Activated CD4-positive, alpha-beta T cell treated with anti-CD3 and anti-CD28 coated beads, Interleukin-2, amount 50 U/mL, for 48 hours (primary cell): ENCODE measurements at places on chromosomes 4 and X.

DNA sequence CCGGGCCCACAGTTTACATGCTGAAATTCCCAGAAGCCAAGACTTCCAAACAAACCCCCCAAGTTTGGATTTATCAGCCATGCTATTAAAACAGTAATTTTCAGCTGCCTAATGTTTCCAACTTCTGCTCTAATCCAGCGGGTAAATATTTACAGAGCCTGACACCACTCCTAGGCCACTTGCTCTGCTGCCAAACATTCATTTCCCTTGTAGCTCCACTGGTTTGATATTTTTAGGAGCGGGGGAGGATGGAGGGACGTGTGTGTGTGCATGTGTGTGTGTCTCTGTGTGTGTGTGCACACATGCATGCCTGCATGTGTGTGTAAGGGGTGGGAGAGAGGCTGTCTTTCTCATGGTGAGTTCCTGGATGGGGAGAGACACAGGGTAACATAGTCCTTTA is 115.7 kb upstream of the PJA1 start:
- DNase-seq, result no peak

GRCh38 chr4:186039697-186040096 is 29.3 kb upstream of the TLR3 start:
- DNase-seq, result no peak

DNA sequence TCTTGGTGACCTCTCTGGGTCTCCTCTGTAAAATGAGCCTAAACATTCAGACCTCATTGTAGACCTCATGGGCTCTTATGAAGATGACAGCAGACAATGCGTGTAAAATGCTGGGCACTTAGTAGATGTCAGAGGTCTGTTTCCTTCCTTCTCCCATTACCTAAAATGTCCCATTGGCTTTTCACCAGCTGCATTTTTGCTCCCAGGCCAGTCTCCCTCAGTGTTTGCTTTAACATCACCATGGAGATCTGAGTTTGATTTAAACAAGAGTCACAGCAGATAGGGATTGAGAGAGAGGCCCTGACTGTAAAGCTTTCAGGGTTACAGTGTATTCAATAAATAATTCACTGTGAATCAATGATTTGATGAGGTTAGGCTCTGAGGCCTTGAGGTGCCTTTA is 24.3 kb downstream of the PSAPL1 start:
- no peak for DNase-seq

GRCh38 chrX:133590703-133591505 is 175.6 kb upstream of the GPC4 start:
- no peak for DNase-seq

GRCh38 chr4:85672959-85673358 is 198.0 kb downstream of the ARHGAP24 start:
- no peak for DNase-seq

GRCh38 chr4:122798101-122798500 is 28.5 kb upstream of the FGF2 start:
- no peak for DNase-seq

DNA sequence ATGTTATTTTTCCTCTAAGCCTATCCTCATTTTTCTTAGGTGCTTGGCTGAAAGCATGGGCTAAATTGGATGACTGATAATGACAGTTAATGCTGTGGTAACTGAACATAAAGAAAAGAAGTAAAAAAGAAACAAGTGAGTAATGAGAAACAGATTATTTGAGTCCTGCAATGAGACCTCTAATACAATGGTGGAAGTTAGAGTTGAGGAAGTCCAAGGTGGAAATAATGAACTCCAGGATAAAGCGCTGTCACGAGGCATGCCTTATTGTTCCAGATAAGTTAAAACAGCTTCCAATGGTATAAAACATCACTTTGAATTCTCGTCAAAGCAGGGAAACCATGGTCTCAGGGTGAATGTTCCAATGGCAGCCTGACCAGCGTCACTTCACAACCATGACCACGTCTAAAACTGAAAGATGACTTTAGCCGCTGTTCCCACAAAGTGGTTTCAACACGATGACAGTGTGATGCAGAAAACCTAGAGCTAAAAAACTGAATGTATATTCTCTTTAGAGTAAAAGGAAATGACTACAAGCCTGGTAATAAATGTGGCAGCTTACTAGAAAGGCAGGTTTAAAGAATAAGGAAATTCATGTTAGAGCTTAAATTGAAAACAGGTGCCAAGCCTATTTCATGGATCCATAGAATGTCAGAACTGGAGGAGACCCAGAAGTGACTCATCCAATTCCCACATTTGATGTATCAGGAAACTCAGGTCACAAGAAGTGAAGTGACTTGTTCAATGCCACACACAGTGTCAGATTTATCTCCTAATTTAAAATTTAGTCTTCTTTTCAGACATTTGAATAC is 202.6 kb upstream of the GYPA start:
- DNase-seq, result no peak

DNA sequence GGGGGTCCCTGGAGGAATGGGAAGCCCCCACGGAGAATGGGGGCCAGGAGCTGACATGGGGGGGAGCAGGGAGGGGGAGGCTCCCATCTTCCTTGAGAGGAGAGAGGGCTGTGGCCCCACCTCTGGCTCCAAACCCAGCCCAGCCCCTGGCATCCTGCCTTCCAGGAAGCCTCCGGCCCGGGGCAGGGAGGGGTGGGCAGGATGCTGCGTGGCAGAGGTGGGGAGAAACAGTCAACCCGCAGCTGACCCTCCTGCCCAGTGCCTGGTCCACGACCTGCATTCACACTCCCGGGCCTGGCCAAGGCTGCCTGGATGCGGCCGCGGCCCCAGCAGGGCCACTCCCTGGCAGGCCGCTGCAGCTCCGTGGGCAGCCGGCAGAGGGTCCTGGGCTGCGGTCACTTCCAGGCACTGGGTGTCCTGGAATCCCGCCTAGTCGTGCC is 39.0 kb downstream of the CPLX1 start:
- no peak for DNase-seq

DNA sequence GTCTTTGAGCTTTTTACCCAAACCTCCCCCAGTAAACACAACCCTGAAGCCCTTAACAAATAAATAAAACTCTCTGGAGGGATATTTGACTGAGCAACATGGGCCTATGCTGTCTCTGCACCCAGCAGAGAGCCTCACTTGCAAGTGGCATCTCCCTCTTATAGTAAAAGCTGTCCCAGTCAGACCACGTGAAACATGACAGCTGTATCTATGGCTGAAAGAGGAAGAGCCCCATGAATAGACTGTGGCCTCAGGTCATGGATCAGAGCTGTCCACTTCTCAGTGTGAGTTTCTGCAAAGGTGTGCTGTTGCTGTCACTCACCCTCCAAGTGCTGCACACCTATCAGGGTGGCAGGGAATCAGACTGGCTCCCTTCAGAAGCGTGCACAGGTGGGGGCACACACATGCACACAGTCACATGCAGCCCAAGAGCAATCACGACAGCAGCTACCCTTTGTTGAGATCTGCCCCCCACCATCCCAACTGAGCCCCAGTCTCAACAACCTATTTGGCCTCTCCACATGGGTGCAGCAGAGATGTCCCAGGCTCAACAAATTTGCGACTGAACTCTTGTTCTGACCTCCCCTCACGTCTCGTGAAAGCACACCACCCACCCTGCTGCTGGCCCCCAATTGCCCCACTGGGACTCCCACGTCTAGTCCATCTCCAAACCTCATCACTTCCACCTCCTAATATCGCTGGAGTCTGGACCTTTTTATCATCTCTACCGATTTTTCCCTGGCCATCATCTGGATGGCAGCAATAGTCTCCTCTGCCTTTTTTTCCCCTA is 45.6 kb downstream of the NAT8L start:
- DNase-seq, result no peak

DNA sequence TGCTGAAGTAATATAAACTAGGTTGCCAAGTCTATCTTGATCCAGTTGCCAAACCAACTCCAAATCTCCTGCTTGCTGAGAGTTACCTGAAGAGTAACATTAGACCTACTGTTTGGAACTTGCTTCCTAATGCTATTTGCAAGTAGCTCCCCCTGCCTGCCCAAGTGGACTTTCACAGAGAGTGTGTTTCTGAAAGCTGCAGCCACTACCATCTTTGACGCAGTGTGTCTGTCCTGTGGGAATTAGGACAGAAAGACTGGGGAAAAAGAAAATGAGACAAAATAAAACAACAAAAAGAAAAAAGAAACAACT is 195.0 kb upstream of the HS3ST1 start:
- no peak for DNase-seq

GRCh38 chr4:18568600-18568999 is 547.0 kb upstream of the LCORL start:
- DNase-seq, result no peak

- DNase-seq, result no peak
Observed at GRCh38 chrX:51852621-51853020, 40.8 kb upstream of the MAGED1 start.

- DNase-seq, result no peak
Observed at GRCh38 chrX:30504309-30504708, 73.3 kb downstream of the TASL start.

DNA sequence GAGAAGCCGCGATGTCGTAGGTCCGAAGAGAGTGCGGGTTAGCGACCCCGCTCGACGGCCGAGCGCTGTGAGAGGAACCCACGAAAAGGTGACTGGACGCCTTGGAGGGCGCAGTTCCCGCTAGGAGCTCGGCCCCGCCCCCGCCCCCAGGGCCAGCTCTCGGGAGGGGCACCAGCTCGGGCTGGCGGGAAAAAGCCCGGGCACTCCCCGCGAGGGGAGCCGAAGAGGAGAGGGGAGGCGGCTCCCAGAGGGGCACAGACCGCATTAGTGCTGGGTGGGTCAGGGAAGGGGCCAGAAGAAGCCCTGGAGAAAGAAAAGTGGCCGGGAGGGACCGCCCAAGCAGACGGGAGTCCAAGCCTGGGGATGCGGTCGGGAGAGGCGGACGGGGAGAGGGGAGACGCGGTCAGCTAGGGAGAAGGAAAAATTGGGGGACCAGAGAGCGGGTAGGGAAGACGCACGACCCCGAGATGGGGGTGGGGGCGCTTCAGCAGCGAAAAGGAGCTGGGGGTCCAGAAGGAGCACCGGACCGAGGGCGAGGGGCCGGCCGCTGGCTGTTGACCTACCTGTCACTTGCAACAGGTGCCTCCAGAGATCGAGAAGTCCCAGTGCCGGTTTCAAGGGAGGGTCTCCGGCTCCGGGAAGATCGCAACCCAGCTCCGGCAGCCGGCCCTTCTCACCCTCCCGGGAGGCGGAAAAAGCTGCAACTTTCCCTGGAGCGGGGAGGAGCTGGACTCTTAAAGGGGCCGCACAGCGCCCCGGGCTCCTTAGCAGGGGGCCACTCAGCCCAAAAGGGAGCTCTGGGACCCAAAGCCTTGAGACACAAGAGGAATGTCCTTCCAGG is at the start of gene SYTL4:
TSS of gene SYTL4 (minus strand) at position 681 of the 841 bp plus-strand sequence. CDS start 30,084 bp downstream, outside the sequence.
- no peak for DNase-seq

DNA sequence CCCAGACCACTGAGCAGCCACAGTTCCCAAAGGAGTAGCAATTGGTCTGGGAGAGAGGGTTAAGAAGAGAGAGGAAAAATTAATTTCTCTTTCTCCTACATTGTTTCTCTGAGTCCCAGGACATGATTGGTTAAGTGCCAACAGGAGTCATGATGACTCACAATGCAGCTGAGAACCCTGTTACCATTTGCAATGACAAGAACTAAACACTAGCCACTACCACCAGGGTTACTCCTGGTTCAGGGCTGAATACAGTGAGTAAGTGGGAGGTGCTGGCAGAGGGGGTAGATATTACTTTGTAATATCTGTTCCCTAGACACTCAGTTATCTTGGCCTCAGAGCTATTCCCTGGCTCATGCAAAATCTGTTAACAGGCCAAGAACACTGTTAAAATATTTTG is 18.0 kb downstream of the ETDC start:
- no peak for DNase-seq

- no peak for DNase-seq
Observed at GRCh38 chrX:13159886-13160285, 115.5 kb upstream of the FAM9C start.

GRCh38 chrX:21408788-21409187 is 34.6 kb downstream of the CNKSR2 start:
- no peak for DNase-seq

DNA sequence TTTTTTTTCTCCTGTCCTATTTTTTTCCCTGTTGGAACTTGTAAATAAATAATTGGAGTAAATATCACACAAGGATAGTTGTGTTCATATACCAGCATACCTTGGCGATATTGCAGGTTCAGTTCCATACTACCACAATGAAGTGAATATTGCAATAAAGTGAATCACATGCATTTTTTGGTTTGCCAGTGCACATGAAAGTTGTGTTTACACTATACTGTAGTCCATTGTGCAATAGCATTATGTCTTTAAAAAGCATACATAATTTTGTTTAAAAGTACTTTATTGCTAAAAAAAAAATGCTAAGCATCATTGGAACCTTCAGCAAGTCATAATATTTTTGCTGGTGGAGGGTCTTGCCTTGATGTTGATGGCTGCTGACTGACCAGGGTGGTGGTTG is 88.6 kb downstream of the GSTCD start:
- DNase-seq, result no peak

DNA sequence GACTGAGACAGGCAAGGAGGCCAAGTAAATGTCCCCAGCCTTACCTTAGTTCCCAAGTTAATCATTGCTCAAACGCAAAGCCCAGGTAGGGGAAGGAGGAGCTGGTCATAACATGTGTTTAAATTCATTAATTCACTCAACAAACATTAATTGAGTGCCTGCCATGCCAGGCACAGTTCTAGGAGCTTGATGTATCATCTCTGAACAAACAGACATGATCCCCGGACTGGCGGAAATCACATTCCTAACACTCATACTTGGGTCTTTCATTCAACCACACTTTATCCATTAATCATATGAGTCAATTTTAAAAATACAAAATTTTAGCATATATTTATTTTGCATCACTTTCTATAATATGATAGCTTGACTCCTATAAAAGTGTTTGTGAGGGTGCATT is 335.3 kb upstream of the NOCT start:
- no peak for DNase-seq

- no peak for DNase-seq
Observed at GRCh38 chr4:155529716-155530115, 136.9 kb upstream of the GUCY1A1 start.

DNA sequence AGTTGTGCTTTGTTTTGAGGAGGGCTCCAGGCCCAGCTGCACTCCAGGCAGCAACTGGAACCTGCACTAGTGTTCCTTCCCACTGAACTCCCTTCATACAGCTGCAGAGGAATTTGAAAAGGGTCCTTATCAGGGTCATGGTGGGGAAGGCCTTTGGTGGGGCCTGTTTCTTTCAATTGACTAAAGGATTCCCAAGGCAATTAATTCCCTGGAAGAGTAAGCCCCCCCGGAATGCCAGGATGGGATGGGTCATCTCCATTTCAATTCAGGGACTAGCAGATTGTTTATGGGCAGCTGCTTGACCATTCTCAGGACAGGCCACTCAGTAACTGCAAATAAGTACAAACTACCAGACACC is 45.3 kb downstream of the TSC22D3 start:
- no peak for DNase-seq

GRCh38 chrX:102835504-102836146 is 101.4 kb upstream of the RAB40AL start:
- DNase-seq, result peak; percentile 9
